ENCODE measurements at places on chromosomes 4 and X.
A peak's percentile ranks its signal among the peaks of the same experiment; 100 is the strongest.

- DNase-seq: no peak
These were observed 40.6 kb upstream of the PRDX4 start for GRCh38 chrX:23626651-23627050.

GRCh38 chr4:143773998-143774895 is 73.8 kb upstream of the FREM3 start:
- DNase-seq: peak; percentile 38

DNA sequence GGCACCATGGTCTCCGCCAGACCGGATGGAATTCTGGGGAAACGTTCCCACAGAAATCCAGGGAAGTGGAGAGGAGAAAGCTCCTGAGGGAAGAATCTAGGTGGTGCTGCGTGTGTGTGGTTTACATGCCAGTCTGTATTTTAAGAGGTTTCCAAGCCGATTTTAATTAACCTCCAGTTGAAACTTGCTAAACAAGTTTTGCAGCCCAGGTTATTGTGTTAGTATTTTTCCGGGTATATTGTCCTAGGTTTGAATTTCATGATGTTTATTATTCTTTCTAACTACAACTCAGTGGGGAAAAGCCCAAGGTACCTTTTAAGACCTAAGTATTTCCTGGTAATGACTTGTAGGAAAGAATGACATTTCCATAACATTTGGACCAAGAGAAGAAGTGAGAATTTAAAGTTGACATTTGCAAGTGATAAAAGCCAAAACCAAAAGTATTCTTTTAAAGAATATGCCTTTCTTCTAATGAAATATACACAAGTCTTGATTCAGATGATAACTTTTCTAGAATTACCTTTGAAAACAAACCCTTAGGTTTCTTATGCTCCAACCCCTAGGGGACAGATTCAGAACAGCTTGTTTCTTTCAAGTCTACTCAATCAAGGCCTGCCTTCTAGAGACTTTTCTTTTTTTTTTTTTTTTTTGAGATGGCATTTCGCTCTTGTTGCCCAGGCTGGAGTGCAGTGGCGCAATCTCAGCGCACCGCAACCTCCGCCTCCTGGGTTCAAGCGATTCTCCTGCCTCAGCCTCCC is 14.6 kb downstream of the SAT1 start:
- no peak for DNase-seq

GRCh38 chrX:75067931-75068330 is 88.2 kb downstream of the ABCB7 start:
- DNase-seq: no peak

- DNase-seq: no peak
These were observed 32.7 kb downstream of the RBMX start for GRCh38 chrX:136847874-136848273.

DNA sequence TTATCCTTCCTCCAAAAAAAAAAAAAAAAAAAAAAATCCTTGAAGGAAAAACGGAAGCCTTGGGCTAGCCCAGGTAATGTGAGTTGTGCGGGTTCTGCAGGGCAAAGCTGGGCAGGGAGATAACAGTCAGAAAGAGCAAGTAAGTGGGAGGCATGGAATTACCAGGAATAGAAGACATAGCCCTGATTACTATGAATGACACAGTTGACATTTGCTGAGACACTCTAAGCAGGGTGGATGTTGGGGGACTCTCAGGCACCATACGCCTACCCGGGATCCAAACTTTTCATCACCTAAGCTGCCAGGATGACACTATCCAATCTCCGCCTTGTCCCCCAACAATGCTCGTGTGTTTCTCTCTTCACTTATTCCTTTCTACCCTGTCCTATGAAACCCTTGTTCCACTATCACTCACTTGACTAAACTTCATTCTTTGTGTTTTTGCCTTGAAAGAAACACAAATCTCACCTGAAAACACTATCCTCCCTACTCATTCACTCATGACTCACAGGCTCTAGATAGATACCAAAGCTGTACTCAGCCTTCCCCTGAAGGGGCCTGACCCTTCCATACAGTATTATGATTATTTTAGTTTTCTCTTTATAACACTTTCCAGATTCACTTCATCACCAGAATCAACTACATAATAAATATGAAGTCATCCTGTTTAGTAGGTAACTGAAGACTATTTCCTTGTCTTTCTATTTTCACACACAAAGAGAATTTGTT is 158.4 kb downstream of the INPP4B start:
- no peak for DNase-seq

DNA sequence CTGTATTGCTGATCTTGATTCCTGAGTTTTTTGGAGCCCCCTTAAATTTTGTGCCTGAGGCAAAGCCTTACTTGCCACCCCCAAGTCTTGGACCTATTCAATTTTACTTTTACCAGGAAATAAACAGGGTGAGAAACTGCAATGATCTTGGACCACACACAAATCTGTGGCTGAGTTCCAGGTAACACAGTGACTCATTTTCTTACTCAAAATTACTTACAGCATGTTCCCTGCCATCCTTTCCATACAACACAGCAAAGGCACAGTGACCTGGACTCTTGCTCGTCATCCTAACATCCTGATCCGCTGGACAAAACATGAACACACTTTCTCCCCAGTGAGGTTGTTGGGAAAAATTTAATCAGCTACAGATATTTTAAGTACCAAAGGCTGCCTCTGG is 60.7 kb upstream of the S100G start:
- no peak for DNase-seq

DNA sequence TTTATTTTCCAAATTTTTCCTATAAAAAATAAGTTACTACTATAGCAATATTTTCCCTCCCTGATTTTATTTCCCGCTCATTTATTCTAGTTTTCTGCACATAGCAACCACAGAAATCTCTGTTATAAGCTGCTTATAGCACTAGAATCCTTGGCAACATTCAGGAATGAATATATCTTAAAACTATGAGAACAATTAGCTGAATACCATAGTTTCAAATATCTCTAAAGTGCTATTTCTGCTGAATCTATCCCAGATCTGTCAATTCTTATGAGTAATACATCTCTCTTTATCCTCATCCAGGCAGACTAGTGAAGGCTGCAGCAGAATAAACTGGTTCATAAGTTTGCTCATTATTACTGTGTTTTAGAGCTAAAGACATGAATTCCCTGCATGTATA is 622.9 kb upstream of the DIPK2B start:
- no peak for DNase-seq

- no peak for DNase-seq
These were observed 13.5 kb downstream of the MAOB start for GRCh38 chrX:43868791-43869190.

- DNase-seq: no peak
These were observed 106.1 kb upstream of the FRG1 start for GRCh38 chr4:189834616-189835015.

DNA sequence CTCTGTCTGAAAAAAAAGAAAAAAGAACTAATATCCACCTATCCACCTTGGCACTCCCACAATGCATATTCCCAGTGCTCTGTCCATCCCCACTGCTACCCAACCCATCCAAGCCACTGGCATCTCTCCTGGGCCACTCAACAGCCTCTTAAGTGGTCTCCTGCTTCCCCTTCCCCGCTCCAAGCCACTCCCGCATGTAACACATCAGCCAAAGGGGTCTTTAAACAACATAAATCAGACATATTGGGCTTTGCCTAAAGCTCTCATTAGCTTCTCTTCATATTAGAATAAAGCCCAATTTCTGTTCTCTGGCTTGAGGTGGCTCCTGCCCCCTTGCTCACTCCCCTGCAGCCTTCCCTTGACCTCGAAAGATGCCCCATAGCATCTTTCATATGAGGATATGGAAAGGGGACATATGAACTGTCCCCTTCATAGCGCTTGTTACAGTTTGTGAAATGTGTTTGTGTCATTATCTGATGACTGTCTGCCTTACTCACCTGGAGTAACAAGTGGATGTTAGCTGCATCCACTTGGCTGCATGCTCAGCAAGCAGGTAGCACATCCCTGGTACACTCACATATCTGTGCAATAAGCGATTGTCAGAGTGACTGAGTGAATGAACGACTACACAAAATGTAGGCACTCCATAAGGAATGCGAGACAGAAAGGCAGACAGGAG is 3.1 kb downstream of the BLOC1S4 start:
- DNase-seq: no peak

GRCh38 chrX:16610121-16610621 is 39.8 kb upstream of the S100G start:
- DNase-seq: no peak

DNA sequence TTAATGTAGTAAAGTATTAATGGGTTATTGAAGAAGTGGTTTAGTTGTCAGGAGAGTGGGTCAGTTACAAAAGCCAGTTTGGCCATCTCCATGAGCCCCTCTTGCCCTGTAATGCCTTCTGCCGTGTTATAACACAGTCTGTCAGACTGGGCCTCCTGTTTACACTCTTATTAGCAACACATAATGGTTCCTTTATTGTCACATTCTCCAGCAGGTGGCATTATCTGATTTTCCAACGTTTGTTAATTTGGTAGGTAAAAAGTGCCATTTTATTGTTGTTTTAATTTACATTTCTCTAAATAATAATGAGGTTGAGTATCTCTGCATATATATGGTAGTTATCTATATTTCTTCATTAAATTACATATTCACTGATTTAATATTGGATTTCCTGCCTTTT is 560.8 kb downstream of the FGF13 start:
- no peak for DNase-seq

DNA sequence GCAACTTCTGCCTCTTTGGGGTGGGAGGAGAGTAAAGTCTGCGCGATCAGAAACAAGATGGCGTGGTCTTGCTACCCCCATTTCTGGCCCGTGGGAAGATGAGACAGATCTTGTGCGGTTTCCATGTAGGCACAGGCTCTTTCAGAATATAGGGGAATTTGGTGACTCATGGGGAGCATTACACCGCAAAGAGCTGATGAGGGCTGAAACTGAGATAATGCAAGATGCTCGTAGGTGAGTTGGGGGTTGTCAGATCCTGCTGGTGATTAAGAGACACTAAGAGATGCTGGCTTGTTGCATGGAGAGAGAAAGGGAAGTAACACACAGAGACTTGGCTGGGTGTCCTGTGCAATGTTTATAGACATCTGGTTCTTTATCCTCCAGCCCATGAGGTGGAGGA is 1.5 kb downstream of the EVC start:
- DNase-seq: no peak

- no peak for DNase-seq
These were observed 211.6 kb upstream of the TAPT1 start for GRCh38 chr4:16437836-16438235.

GRCh38 chrX:7996414-7996813 is 69.2 kb upstream of the PNPLA4 start:
- peak; percentile 32 for DNase-seq

DNA sequence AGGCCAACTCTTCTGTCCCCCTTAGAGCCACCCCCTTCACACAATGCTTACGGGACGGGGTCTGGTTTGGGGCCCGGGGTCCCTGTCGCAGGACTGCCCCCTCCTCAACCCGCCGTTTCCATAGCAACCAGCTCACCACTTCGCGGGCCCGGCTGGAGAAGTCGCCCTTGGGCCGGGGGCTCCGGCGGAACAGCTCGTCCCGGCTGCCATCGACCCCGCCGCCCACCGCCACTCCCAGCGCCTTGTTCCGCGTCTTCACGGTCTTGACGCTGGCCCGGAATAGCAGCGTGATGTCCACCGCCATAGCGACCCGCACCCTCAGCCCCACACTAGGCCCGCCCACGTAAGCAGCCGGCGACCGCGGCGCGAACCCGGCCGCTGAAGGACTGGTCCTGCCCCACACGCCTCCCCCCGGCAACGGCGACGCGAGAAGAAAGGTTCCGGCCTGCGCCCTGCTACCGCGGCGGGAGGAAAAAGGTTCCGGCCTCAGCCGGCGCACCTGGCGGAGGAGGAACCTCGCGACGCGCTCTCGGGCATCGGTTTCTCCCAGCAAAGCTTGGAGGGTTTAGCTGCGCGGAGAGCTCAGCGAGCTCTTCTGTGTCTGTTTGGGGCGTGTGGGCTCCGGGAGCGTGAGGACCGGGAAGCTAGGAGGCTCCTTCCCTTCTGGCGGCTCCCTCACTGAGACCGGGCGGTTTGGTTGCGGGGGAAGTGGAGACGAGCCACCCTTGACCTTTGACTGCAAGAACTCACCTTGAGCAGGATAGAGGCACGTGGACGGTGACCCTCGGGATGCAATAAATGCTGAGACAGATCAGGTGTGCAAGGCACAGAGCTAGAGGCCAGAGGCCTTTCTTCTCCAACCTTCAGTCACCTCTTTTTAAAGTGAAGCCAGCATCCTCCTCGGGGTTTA is at the start of gene STX18:
Gene STX18, minus strand, starts transcription at position 388 of the 910 bp plus-strand sequence. Its CDS starts 84 bp downstream, at position 304.
- DNase-seq: peak; percentile 90

DNA sequence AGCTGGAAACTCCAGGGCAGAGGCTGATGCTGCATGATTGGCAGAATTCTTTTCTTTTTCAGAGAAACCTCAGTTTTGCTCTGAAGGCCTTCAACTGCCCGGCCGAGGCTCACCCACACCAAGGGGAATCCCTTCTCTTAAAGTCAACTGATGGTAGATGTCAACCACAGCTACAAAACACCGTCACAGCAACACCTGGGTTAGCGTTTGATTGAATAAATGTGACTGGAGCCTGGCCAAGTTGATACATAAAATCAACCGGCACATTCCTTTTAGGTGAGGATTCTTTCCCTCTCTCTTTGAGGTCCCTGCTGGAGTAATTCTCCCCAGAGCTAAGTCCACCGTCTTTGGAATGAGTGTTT is 15.2 kb upstream of the KIAA0232 start:
- DNase-seq: no peak

GRCh38 chrX:39480963-39481362 is 616.8 kb downstream of the BCOR start:
- no peak for DNase-seq

DNA sequence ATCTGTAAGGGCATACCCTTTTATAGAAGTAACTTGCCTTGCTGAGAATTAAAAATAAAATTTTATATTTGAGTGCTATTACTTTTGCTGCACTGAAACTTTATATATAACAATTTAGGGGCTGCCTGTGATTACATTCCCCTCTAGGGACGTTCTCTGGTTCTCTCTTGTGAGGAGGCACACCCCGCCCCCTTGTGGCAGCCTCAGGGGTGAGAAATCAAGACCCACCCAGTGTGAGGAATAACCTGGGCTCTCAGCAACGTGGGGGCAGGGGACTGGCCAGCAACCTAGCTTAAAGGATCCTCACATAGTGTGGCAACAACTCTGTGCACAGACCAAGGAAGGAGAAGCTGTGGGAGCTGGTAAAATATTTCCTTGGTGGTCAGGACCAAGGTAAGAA is 43.7 kb downstream of the MAGEA9 start:
- peak; percentile 46 for DNase-seq

GRCh38 chr4:106039796-106040195 is 144.5 kb downstream of the NPNT start:
- no peak for DNase-seq

DNA sequence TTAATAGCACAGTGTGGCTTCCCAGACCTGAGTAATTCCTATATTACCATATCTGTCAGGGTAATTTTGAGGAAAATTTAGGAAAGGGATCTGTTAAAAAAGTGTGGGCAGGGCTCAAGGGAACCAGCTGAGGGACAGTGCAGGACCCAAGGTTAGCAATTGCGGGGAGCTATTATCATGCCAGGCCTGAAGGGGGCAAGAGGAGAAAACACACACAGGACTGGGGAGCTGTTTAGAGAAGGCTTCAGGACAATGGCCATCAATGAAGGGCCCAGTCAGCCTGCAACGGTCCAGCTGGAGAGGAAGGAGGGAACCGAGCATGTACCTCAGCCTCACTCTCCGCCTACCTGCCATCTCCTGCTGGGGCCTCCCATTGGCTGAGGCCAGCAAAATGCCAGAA is 19.0 kb upstream of the NHS start:
- DNase-seq: no peak

GRCh38 chr4:148434075-148434773 is 8.0 kb downstream of the NR3C2 start:
- DNase-seq: no peak
